Activated naive CD4-positive, alpha-beta T cell treated with Interleukin-2 at 50 U/mL for 16 hours (primary cell): ENCODE measurements at places on chromosomes 11 and 22.

- no peak for DNase-seq
Observed at GRCh38 chr22:43462701-43463100, 50.9 kb downstream of the MPPED1 start.

- no peak for DNase-seq
Observed at GRCh38 chr22:47484960-47485569, 722.6 kb downstream of the TBC1D22A start.

GRCh38 chr11:14248580-14248981, 110.4 kb downstream of the RRAS2 start:
- DNase-seq: no peak

DNA sequence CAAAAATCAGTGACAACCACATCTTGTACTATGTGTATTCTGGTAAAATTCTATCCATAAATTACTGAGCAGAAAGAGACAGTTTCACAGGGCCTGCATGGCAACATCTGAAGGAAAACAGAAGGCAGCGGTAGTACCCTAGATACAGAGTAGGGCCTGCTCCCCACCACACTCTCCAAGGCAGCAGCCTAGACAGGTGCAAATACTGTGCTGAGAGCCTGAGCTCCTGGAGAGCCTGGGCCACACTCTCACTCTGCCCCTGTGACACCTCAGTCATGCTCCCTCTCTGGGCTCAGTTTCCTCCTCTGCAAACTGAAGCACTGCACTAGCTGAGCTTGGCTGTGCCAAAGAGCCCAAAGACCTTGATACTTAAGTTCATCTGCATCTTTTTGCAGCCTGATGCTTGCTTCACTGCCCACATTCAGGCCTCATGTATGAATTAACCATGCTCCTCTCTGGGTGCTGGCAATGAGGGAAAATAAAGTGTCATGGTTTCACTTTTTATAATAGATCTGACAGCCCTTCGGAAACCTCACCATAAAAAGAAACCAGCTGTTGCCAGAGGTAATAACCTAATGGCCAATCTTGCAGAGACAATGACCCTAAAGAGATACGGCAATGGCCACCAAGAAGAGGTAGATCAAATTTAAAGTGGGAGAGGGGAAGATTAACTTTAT, 104.7 kb downstream of the PLEKHA7 start:
- DNase-seq: no peak
